ENCODE measurements at places on chromosomes 7 and 10. TPM values are rescaled to one million over a fixed set of nuclear protein-coding genes. Genes with fewer than 3 reads are reported as not detected.

- H3K4me1 ChIP-seq: no peaks in the 10 kb centered on the region
- no peak overlapping the region for H3K4me3 ChIP-seq
These were observed 154.5 kb upstream of the MAGI2 start for GRCh38 chr7:79608005-79608404.

DNA sequence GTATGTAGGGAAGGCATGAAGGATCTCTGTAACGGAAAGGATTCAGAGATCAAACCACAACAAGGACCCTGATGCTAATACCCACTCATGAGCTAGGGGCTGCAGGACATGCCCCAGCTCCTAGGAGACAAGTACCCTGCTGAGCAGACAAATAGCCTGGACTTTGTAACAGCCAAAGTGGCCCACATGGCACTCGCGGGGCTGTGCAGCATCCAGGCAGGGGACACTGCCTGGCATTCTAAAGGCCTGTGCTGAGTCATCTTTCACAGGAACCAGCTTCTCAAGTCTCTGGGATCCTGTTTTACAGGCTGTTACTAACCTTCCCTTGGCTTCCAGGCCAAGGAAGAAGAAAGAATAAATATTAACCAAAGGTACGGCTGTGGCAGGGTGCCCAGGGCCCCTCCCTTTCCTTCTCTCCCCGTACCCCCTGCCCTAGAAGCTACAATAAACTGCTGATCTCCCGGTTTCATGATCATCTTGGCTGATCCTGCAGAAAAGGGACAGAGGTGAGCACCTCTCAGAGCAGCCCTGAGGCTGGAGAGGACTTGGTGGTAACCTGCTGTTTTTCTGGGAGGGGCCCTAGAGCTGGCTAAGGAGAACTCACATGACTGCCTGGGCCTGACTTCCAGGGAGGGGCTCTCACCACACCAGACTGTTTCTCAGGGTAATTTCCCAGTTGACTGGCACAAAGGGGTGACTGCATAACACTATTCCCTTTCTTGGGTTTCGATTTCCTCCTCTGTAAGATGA, 4.2 kb upstream of the RPEL1 start:
- no peaks in the 10 kb centered on the region for H3K27me3 ChIP-seq
- H3K36me3 ChIP-seq: peaks cover 4% of the 10 kb centered on the region
- no peak overlapping the region for H3K4me3 ChIP-seq
- H3K4me1 ChIP-seq: peaks cover 8% of the 10 kb centered on the region
- no peak for DNase-seq

Gene NKX6-2
- not detected for polyA plus RNA-seq

- peaks cover 42% of the 10 kb centered on the region for H3K4me1 ChIP-seq
- peak overlapping the region; percentile 42 for H3K27ac ChIP-seq
- H3K4me3 ChIP-seq: no peak overlapping the region
These were observed 71.8 kb upstream of the GSDME start for GRCh38 chr7:24828891-24829661.

DNA sequence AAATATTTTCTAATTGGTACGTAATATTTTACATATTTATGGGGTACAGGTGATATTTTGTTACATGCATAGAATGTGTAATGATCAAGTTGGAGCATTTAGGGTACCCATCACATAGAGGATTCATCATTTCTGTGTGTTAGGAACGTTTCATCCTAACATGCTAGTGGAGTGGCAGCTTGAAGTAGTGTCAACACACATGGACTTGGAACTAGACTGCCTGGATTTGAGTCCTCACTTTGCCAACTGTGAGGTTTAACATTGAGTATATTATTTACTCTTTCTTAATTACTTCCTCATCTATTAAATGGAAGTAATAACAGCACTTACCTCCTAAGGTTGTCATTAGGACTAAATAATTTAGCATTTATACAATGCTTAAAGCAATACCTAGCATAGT, 241.9 kb downstream of the PLXDC2 start:
- H3K36me3 ChIP-seq: no peaks in the 10 kb centered on the region
- H3K4me1 ChIP-seq: peaks cover 3% of the 10 kb centered on the region
- no peaks in the 10 kb centered on the region for H3K27me3 ChIP-seq

Gene NODAL
- not detected for polyA plus RNA-seq

GRCh38 chr10:70494966-70495365, 16.4 kb downstream of the PALD1 start:
- H3K27me3 ChIP-seq: peaks cover 2% of the 10 kb centered on the region
- H3K4me1 ChIP-seq: peaks cover 39% of the 10 kb centered on the region
- H3K4me3 ChIP-seq: peak overlapping the region; percentile 68
- H3K36me3 ChIP-seq: no peaks in the 10 kb centered on the region

DNA sequence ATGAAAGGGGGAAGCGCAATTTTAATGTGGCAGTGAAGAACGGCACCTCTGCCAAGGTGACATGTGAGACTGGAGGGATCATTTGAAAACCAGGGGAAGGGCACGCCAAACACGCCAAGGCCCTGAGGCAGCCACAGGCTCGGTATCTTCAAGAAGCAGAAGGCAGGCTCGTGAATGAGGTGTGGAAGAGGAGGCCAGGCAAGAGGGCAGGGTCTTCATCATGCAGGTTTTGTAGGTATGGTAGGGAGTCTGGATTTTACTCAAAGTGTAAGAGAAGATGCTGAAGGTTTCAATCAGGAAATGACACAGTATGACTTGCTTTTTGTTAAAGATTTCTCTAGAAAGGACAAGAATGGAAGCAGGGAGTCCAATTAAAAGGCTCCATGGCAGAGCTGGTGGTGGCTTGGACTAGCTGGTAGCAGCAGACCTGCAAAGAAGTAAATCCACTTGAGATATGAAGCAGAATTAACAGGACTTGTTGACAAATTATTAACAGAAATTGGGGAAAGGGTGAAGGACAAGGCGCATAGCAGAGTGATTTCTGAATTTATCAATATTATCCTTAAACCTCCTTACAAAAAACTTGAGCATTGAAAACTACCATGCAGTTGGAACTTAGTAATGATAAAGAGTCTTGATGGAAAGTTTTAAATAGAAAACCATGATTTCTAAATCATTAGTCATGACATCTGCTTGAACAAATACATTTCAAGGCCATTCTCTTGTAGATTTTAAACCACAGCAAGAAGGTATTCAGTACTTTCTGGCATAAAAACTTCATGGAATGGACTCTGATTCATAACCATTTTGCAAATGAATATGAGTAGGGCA, 70.4 kb downstream of the COA1 start:
- peaks cover 4% of the 10 kb centered on the region for H3K36me3 ChIP-seq
- H3K4me3 ChIP-seq: peak overlapping the region; percentile 74
- DNase-seq: no peak
- peaks cover 55% of the 10 kb centered on the region for H3K4me1 ChIP-seq
- peak overlapping the region; percentile 93 for H3K27ac ChIP-seq

- H3K36me3 ChIP-seq: no peaks in the 10 kb centered on the region
- H3K27ac ChIP-seq: no peak overlapping the region
- no peak for DNase-seq
These were observed 135.9 kb downstream of the PCDH15 start for GRCh38 chr10:54665095-54665494.

DNA sequence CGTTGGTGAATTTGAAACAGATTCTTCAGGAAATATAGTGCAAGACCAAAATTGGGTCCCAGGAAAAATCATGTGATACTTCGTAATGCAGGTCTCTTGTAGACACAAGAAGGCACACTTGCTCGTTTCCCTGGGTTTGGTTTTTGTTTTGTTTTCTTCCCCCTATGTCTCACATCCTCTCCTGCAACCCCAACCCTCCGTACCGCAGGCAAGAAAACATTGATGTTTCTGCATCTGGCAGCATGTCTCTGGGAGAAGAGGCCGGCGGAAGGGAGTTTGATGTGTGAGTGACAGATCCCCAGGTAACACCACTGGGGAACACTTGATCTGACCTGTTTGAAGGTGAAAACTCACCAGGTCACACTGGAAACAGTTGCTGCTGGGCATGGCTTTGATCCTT, 718.5 kb downstream of the AUTS2 start:
- no peaks in the 10 kb centered on the region for H3K27me3 ChIP-seq
- H3K36me3 ChIP-seq: peaks cover 6% of the 10 kb centered on the region
- H3K27ac ChIP-seq: no peak overlapping the region

Gene PSD
- 2.0 TPM for polyA plus RNA-seq

- H3K36me3 ChIP-seq: peaks cover 4% of the 10 kb centered on the region
- no peak overlapping the region for H3K4me3 ChIP-seq
- no peaks in the 10 kb centered on the region for H3K27me3 ChIP-seq
- DNase-seq: no peak
These were observed 93.0 kb downstream of the NHLRC2 start for GRCh38 chr10:113947184-113948041.

Gene HYAL4
- not detected for polyA plus RNA-seq

GRCh38 chr10:17586821-17587234, 30.3 kb downstream of the HACD1 start:
- DNase-seq: no peak
- peaks cover 24% of the 10 kb centered on the region for H3K4me1 ChIP-seq
- H3K27ac ChIP-seq: peak overlapping the region; percentile 14
- no peaks in the 10 kb centered on the region for H3K36me3 ChIP-seq
- peaks cover 3% of the 10 kb centered on the region for H3K27me3 ChIP-seq

Gene HACD1
- 5.3 TPM for polyA plus RNA-seq

Data from immature natural killer cell (primary cell).